HTR-8/SVneo (cell line): ENCODE measurements at places on chromosomes 3 and 15.

DNA sequence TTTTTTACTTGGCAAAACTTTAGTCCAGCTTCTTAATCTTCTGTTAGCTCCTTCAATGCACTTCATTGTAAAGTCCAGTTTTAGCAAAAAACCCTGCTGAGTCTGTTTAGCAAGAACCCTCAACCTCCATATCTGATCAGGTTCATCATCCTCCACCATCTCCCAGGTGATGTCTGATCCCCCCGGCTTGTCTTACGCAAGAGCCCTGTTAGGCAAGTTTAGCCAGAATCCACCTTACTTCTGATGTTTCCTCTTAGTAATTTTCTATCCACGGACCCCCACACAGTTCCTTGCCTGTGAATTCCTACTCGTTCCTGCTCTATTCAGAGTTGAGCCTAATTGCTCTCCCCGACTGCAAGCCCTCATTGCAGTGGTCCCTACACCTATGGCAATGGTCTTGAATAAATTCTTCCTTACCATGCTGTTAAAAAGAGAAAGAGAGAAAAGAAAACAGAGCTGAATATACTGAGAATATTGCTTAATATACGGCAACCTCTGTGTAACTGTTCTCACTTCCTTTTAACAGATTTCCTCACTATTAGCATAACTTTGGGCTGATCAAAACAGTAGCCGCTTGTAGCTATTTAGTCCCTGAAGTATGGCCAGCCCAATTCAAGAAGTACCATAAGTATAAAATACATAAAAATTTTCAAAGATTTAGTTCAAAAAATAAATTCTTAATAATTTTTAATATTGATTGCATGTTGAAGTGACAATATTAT lies 78.7 kb upstream of the MME start:
- no peak for DNase-seq

DNA sequence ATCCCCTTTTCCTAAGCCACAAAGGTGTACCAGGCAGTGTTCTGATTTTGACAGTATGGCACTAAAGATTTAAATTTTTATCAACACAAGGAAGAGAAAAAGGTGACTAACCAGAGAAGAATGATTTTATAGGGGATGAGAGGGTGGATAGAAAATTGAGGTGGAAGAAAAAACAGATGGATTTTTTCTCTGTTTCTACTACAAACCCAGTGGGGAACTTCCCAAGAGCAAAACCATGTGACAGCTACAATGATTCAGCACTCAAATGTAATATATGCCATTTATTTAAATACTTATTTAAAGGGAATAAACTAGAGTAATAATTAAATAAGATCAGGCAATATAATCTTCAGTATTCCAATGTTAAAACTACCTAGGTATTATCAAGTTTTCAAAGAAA lies 11.1 kb downstream of the DCUN1D1 start:
- DNase-seq, result no peak

DNA sequence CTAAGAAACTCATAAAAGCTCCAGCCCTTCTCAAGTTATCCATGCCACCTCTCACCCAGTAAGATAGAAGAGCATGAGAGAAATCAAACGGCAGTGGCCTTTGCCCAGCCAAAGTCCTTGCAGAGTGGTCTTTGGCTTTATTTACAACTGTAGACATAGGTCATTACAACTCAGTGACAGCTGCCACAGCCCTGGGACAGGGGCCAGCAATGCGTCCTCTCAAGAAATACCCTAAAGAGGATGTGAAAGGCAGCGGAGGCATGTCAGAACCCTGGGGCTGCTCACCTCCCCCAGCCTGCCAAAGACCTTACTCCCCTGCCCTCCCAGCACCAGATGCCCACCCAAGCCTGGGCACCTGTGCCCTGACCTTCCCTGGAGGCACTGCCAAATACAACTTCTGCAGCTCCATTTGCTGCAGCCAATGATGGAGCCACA lies 6.3 kb downstream of the ACAA1 start:
- no peak for DNase-seq

DNA sequence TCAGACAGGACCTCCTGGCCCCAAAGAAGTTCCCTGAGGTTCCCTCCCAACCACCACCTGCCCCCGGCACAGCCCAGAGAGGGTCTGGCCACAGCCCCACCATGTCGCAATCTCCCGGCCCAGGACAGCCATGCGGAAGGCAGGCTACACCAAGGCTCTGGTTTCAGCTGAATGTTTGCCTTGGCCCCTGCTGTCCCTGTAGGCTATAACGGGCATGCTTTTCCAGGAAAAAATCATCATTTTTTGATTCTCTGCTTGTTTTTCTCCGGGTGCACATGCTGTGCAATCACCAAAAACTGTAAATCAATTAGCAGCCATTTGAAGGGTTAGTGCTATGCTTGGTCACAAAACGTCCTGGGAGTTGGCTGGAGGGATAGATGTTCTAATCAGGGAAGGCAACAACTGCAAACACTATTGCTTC lies 142.7 kb upstream of the IGF1R start:
- DNase-seq, result no peak

DNA sequence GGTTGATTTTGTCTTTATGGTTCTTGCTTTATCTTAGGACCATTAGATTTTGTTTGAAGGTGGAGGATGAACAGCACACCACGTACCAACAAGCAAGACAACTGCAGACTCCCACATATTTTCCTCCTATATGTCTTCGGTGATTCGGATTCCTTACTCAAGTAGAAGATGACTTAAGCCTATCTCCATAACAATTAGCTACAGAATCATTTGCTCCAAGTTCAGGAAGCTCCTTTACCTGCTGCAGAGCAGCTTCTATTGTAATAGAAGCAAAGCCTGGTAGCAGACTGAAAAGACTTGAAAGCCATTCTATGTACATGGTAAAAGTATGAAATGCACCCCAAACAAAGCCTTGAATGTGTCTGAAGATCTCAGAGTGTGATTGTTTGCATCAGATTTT lies 229.0 kb downstream of the SOX2 start:
- no peak for DNase-seq

- DNase-seq, result peak; percentile 63
These were observed 59.7 kb downstream of the LRIG1 start for GRCh38 chr3:66441129-66441528.

DNA sequence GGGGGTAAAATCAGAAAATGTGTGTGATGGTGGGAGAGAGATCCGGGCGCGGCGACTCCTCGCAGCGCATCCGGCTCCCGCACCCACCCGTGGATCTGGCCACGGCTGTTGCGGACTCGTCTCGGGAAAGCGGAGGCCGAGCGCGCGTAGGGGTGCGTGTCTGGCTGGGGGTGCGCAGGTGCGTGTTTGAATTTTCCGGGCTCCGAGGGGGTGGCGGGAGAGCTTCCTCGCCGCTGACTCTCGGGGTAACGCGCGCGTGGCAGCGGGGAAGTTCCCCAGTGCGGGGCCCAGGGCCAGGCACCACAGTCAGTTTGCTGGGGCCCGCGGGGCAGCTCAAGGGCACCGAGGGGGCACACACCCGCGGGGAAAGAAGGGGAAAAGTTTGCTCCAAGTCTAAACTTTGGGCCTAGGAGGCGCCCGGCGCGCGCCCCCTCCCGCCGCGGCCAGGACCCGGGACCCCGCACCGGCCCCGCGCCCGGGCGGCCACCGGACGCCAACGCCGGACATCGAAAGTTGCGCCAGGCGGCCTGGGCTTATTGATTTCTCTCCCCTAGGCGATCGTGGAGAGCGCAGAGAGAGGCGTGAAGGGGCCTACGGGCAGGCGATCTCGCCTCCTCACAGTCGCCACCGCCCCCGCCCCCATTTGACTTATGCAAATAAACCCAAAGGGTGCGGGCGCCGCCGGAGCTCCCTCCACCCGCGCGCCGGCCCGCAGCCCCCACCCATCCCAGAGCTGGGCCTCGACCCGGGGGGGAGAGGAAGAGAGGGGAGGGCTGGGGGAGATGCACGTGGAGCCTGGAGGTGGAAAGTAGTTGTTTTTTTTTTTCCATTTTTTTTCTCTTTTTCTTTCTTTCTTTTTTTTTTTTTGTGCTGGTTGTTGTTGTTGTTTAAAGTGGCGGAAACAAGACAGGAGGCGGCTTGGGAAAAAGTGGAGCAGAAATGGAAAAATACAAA lies 639 bp downstream of the FOXP1 start:
- DNase-seq, result no peak

DNA sequence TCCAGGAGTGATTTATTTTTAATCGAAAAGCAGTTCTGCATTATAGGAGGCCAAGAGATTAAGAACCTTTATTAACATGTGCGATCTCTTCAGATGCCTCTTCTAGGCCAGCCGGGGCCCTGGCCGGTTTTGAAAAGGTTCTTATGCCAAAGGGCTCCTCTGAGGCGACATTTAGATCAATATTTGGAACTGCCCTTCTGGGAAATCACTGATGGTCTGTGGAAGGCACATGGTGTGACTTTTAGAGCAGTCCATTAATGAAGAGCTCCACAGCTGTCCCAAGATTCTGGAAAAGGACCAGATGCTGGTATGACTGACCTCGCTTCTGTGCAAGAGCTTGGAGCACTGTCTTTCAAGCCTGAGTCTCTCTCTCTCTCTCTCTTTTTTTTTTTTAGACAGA lies 19.7 kb downstream of the MGLL start:
- no peak for DNase-seq

DNA sequence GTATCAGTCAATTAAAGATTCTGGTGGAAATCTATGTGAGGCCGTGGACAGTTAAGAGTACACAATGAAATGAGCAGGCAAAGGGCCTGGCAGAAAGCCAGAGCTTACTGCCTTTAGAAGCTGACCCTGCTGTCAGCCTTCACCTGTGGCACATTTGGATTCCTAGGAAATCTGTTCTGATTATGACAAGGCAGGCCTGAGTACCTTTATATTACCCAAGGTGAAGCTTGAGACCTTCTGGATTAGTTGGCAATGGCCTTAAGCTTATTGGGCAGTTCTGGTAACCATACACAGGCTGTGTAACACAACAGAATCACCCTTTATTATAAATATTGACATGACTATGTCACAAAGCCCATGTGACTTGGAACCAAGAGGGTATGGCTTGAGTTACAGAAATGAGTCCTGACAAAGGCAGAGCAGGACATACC lies 43.2 kb downstream of the NBEAL2 start:
- no peak for DNase-seq

DNA sequence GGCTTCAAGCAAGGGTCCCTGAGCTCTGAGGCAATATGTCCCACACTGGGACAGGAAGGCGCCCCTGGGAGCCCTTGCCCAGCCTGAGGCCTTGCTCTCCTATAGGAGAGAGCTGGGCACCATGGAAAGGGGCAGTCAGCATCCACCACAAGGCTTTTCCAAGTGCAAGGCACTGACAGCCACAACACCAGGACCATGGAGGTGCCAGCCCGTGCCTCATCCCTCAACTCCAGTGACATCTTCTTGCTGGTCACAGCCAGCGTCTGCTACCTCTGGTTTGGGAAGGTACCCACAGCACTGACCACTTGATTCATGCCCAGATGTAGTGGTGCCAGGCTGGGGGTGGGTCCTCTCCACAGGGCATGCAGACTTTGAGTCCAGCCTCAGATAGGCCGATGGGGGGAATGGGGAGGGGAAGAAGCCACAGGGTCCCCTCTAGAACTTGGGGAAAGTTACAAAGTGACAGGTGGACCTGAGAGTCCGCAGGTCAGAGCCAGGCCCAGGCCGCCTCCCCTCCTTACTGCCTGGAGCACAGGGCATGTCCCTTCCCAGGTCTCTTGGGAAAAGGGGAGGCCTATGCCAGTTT lies 11.8 kb downstream of the VILL start:
- DNase-seq, result no peak

DNA sequence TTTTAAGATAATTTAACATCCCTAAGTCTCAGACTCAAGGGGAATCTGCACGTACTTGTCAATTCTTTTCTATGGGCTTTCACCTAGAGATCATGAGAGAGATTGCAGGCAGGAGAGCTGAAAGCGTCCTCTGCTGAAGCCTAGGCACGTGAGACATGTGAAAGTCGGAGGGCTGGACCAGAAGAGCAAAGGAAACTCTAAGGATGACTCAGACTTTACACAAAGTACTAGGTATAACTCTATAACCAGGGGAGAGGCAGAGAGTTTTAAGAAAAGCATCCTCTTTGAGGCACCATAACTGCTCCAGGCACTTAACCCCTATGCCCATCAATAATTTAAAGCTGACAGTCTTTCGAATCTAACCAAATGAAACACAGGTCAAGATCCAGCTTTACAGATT lies 436.6 kb downstream of the VGLL3 start:
- no peak for DNase-seq

DNA sequence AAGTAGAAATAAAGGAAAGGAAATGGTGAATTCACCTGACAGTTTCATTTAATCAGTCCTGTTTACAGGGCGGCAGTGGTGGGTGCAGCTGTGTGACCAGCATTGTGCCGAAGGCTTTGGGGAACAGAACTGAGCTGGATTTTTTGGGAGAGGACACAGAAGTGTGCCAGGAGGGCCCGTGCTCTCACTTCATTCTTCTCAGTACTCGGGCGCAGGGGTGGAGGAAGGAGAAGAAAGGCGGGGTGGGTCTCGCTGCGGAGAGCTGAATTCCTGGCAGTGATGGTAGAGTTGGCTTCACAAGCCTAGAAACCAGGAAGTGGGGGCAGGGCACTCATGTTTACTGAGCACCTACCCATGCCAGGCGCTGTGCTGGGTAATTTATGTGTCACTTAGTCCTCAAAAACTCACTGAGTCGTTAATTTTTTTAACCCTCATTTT lies 64.6 kb downstream of the CRTC3 start:
- no peak for DNase-seq

DNA sequence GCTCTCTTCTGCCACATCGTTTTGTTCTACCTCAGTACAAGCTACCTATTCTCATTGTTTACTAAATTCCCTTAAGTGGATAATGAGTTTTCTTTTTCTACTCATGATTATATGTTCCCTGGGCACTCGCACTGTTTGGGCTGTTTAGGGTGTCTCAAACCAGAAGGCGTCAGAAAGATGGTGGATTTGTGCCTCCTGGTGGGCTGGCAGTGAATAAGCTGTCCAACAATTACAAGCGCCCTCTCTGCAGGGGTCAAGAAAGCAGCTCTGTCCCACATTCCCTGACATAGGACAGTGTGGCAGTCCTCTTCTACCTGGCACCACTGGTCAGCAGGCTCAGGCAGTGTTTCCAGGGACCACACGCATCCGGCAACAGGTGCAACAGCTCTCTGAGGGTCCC lies 173.4 kb upstream of the PPP2R3A start:
- DNase-seq, result no peak

DNA sequence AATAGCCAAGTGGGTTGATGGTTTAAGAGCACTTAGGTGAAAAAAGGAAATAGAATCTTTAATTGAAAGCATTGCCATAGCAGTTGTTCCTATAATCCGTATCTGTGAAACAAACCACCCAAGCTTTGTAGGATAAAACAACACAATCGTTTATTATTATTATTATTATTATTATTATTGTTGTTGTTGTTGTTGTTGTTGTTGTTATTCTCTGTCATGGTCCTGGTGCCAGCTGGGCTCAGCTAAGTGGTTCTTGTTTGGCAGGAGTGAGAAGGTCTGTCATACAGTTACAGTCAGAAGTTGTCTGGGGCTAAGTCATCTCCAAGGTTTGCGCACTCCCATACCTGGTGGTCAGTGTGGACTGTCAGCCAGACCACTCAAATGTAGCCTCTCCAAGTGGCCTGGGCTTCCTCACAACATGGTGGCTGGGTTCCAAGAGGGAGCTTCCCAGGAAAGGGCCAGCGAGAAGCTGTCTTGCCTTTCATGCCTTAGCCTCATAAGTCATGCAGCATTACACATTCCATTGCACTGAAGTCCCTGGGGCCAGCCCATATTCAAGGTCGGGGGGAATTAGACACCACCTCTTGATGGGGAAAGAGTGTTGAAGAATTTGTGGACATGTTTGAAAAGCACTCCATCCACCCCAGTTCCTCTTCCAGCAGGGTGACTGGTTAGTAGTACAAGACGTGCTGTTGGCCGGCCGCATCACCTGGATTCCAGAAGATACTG lies 54.3 kb upstream of the FGD5 start:
- DNase-seq, result no peak
